ENCODE measurements at places on chromosomes 12 and 14.

- no peak for DNase-seq
Observed at GRCh38 chr12:93968536-93969285, 179.7 kb upstream of the PLXNC1 start.

DNA sequence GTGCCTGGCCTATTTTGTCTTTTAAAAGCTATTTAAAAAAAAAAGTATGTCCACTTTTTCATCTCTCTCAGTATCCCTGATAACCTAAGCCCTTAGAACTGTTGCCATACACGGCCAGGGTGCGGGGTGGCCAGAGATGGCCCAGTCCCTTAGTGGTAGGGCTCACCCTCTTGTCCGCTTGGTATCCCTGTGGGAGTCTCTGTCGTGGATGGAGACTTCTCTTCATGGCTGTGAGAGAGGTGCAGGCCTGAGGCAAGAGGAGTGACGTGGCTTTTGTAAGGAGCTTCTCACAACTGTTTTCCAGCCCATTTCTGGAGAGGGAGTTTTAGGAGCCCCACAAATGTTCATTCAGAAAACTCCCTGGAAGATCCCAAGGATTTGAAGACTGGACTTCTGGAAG is 26.8 kb downstream of the XRCC3 start:
- no peak for DNase-seq

DNA sequence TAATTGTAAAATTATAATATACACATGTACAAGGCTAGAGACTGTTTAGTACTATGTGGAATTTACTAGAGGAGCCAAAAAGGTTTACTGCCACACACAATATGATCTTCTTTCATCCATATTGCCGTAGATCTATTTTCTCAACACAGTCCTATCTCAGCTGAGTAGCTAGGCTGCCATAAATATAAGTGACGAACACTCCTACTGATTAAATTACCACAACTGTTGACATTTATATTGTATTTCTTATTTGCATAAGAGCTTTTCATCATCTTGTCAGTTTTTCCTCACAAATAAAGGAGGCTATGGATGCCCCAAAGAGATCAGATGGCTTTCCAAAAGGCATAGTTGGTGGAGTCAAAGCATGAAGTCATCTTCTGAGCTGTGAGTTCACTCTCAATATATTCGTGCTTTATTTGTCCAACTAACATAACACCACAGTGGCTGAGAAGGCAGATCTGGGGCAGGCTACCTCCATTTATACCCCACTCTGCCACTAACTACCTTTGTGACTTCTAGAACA is 78.6 kb downstream of the CCDC59 start:
- no peak for DNase-seq

- DNase-seq = no peak
Observed at GRCh38 chr12:48819986-48820725, 1.9 kb downstream of the CACNB3 start.

DNA sequence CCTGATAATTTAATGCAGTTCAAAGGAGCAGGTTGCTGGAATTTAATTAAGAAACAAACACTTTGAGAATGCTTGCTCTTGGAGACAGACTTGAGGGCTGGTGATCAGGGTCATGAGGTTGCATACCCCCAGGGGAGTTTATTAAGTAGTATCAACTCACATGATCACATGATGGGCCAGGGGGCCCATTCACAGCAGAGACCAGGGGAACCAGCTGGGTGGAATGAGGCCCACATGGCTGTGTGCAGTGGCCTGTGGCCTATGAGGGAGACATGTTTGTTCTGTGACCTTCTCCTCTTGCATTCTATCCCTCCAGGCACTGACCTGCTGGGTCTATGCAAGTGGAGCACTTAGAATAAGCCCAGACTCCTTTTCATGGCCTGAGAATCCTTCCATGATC is 266.6 kb upstream of the PWP1 start:
- DNase-seq = no peak

GRCh38 chr12:132481771-132482745 is 7.9 kb upstream of the FBRSL1 start:
- no peak for DNase-seq

- peak; percentile 93 for DNase-seq
Observed at GRCh38 chr12:13173012-13173932, 23.3 kb upstream of the EMP1 start.

DNA sequence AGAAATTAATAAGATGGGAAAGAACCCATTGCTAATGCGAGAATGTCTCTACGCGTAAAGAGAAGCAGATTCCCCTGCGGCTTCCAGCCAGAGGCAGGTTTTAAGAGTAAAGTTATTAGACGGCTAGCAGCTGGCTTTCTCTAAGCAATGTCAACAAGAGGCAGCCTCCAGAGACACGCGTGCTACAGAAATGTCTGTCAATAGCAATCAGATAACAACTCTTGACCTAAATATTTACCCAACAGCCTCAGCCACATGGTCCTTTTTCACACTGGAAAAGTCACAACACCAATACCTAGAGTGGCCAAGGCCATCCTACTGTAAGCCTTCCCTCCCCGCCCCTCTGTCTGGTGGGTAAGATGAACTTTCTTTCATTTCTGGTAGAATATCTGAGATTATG is 146.0 kb upstream of the SFSWAP start:
- no peak for DNase-seq

GRCh38 chr14:94641632-94641955 is 29.4 kb downstream of the SERPINA3 start:
- no peak for DNase-seq

DNA sequence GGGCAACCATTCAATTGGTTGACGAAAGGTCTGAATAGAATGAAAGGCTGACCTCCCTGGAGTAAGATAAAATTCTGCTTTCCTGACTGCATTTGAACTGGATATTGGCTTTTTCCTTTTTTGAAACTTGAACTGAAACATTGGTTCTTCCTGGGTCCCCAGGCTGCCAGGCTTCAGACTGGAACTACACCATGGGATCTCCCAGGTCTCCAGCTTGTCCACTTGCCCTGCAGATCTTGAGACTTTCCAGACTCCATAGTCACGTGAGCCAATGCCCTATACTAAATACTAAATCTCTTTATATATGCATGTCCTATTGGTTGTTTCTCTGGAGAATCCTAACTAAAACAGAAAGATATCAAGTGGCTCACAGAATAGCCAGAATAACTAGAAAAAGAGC is 118.7 kb upstream of the KRR1 start:
- DNase-seq = no peak

DNA sequence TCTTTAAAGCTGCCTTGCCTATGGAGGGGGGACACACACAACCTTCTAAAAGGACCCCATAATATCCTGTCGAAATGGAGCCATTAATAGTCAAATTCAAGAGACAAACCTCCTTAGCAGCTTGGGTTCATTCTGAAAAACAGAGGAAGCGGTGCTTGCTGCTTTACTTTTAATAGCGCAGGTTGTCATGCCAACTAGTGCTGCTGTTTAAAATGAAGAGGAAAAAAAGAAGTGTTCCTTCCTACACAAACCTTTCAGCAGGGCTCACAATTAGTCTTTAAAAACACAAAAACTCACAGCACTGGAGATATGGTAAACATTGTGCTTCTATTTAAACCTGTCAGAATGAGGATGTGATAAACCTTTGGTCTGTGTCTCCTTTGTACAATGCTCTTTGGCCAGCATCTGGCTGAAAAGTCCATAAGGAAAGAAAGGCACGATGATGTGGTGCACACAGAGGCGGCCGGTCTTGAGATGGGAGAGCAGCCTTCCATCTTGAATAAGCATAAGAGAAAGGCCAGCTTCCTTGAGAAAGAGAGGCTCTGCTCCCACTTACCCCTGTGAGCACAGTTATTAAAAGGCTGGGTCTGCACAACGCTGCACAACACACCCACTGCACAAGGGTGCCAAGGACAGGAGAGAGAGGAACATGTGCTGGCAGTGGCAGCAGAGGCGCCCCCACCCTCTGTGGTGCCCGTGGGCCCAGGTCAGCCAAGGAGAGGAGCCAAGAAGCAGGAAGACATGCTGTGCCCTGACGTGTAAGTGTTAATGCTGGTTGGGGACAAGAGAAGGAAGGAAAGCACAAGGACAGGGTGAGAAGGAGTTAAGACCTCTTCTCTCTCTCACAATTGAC is 144.6 kb downstream of the TTC7B start:
- no peak for DNase-seq

- DNase-seq = no peak
Observed at GRCh38 chr12:3559601-3560294, 68.7 kb downstream of the PRMT8 start.

DNA sequence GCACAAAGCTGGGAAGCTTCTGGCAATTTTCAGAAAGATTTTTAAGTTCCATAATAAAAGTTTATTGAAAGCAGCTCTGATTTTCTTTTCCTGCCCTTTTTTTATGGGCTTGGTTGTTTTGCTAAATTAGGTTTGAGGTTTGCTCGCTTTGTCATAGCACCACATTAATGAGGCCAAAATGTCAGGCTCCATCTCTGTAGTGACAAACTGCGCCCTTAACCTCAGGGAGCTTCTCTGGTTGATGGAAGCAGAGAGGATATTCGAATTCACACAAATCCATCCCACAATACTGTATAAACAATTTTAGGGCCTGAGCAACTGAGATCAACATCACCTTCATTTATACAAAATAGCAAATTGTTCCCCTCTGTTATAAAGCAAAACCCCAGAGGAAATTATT is 342.6 kb upstream of the TMPO start:
- DNase-seq = no peak

GRCh38 chr12:53750812-53751335 is 905 bp downstream of the CISTR start:
- DNase-seq = no peak

DNA sequence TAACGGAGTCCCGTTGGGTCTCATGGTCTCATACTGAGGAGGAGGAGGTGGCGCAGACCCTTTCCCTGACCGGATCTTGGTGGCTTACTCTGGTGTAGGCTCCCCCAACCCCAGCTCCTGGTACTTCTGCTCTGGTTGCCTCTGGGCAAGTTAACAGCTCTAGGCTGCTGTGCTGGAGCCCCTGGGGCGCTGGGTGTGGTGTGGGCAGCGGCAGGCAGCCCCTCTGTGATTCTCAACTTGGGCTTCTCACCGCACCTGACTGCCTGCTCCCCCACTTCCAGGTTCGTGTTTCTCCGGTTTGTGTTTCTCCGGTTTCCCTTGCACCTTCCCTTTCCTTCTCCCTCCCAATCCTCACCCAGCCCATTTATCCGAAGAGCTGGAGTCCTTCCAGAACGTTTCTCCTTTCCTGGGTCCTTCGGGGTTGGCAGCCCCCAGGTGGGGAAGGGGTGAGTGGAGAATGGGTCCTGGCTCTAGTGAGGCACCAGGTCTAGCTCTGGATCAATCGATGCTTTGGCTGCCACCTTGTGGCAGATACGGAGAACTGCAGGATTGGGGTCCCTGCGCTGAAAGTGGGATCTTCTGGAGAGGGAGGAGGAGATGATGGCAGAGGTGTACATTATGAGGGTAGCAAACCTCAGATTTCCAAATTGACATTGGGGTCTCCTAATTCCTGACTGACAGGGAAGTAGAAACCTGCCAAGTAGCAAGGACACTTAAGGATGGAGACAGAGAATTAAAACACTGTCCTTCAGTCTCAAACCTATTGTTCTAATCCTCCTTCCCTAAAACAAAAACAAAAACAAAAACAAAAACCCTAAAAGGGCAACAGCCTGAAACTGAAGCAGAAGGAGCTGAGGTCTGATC is 8.3 kb downstream of the CISTR start:
- peak; percentile 68 for DNase-seq

- DNase-seq = no peak
Observed at GRCh38 chr12:639988-640387, 23.3 kb downstream of the NINJ2 start.

- no peak for DNase-seq
Observed at GRCh38 chr14:101474563-101475455, 86.5 kb upstream of the DIO3 start.

DNA sequence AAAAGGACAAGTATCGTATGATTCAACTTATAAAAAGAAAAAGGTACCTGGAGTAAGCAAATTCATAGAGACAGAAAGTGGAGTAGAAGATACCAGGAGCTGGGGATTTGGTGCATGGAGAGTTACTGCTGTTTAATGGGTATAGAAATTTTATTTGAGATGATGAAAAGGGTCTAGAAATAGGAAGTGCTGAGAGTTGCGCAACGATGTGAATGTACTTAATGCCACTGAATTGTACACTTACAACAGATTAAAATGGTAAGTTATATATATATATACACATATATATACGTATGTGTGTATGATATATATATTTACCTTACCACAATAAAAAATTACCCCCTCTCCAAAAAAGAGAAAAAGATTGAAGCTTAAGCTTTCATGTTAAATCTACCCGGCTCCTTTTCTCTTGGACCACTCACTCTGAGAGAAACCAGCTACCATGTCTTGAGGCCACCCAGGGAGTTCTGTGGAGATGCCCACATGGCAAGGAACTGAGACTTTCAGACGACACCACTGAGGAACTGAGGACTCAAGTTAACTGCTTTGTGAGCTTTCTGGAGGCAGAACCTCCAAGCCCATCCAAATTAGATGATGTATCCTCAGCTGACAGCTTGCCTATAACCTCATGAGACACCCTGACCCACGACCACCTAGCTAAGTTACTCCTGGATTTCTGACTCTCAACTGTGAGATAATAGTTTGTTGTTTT is 130.0 kb upstream of the BTG1 start:
- no peak for DNase-seq

- peak; percentile 55 for DNase-seq
Observed at GRCh38 chr12:124466216-124467128, 100.9 kb downstream of the NCOR2 start.

GRCh38 chr12:33012226-33012625 is 115.6 kb upstream of the PKP2 start:
- no peak for DNase-seq

DNA sequence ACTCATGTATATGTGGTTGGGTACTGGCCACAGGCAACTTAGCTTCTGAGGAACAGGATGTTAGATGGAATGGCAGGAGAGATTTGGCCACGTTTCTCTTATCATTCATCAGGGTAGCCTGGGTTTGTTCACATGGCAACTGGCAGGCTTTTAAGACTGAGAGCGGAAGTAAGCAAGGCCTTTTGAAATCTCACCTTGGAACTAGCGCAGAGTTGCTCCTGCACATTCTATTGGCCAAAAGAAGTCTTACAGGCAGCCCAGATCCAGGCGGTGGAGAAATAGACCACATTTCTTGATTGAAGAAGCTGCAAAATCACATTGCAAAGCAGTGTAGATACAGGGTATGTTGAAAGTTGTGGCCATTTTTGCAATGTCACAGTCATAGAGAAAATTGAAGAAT is 3.7 kb downstream of the CLEC4A start:
- no peak for DNase-seq

All from hindlimb muscle (tissue), 1 donor.